ENCODE measurements at places on chromosomes 2 and 18. TPM values are rescaled to one million over a fixed set of nuclear protein-coding genes. Genes with fewer than 3 reads are reported as not detected.
A peak's percentile ranks its signal among the peaks of the same experiment; 100 is the strongest.

DNA sequence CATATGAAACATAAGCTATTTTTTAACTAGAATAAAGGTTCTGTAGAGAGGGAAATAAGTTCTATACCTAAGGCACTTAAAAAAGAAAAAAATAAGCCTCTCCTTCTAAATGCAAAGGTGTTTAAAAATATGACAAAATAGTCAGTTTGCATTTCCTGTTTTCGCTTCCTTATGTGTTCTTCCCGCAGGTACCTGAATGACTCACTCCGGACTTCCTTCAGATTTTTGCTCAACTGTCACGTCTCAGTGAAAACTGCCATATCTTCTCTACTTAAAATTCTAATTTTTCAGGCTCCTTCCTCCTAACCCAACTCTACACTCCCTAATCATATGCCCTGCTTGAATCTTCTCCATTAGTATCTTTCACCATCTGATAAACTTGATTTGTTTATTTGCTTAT lies 1333.1 kb downstream of the LRP1B start:
- DNase-seq, result peak; percentile 6

DNA sequence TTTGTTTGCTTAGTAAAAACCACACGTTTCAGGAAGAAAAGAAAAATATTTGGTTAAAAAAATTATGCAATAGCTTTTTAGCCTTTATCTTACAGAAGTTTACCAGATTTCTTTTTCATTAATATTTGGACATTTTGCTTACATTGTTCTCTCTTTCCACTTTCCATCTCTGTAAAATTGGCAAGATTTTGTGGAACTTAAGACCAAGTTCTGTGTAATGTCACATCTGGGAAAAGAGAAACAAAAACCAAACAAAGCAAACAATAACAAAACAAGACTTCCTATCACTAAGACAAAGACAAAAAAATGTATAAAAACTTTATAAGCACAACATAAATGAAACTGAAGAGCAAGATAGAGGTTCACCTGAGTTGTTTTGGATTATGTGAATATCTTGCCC lies 1392.1 kb upstream of the CELF4 start:
- DNase-seq, result no peak

Gene ATP6V1B1
- not detected for total RNA-seq

DNA sequence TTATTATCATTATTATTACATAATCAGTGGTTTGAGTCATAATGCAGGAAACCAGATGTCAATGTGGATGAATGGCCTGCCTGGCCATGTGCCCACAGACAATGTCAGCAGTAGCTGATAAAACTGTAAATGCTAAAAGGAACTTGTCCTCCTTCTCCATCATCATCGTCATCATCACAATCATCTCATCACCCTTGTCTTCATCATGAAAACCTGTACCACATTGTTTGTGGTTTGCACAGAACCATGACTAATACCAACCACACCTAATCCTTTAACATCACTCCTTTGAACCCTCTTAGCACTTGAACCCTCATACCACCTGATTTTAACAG lies 96.0 kb downstream of the HNMT start:
- peak; percentile 97 for DNase-seq

- DNase-seq, result no peak
These were observed 156.8 kb downstream of the GPD2 start for GRCh38 chr2:156592809-156593593.

DNA sequence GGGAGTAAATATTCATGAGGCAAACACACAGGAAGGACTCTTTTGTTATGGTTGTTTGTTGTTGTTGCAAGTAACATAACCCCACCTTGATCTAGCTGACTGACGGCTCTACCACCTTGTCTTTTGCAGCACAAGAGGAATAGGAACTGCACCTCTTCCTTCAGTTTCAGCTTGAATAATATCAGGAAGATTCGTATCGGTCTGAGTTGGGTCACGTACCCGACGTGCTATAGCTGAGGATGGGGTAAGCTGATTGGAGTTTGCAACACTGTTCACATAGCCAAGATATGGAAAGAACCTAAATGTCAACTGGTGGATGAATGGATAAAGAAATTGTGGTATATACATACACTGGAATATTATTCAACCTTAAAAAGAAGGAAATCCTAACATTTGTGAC lies 14.5 kb upstream of the IL1RN start:
- DNase-seq, result no peak

GRCh38 chr18:50104421-50104820 lies 90.5 kb downstream of the MYO5B start:
- no peak for DNase-seq
